ENCODE measurements at places on chromosomes 7 and 10.

DNA sequence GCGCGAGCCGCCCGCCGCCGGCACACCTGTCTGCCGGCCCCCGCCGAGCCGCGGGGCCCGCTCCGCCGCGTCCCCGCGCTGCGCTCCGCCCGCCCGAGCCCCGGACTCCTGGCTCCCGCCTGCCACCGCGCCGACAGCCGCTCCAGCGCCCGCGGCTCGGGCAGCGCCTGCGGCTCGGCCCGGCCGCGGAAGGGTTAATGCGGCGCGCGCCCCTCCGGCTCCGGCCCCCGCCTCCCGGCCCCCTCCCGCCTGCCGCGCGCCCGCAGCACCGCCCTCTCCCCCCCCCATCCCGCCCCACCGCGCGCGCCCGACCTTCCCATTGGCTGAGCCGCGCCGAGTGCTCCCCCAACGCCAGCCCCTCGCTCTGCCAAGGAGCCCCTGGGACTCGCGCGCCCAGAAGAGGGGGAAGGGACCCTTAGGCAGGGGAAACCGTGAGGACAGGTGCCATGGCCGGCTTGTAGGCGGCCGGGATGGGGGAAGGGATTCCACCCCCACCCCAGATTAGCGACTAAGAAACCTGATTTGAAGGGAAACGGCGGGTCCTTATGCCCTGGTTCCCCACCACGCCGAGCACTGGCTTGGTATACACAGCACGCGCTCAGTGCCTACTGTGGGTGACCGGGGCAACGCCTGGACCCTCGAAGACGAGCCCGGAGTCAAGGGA, at the start of gene KCNH2:
Gene KCNH2 (minus strand): TSS at position 196 of the 664 bp plus-strand sequence. CDS start 408 bp downstream, outside the sequence.
- peak; percentile 63 for DNase-seq

DNA sequence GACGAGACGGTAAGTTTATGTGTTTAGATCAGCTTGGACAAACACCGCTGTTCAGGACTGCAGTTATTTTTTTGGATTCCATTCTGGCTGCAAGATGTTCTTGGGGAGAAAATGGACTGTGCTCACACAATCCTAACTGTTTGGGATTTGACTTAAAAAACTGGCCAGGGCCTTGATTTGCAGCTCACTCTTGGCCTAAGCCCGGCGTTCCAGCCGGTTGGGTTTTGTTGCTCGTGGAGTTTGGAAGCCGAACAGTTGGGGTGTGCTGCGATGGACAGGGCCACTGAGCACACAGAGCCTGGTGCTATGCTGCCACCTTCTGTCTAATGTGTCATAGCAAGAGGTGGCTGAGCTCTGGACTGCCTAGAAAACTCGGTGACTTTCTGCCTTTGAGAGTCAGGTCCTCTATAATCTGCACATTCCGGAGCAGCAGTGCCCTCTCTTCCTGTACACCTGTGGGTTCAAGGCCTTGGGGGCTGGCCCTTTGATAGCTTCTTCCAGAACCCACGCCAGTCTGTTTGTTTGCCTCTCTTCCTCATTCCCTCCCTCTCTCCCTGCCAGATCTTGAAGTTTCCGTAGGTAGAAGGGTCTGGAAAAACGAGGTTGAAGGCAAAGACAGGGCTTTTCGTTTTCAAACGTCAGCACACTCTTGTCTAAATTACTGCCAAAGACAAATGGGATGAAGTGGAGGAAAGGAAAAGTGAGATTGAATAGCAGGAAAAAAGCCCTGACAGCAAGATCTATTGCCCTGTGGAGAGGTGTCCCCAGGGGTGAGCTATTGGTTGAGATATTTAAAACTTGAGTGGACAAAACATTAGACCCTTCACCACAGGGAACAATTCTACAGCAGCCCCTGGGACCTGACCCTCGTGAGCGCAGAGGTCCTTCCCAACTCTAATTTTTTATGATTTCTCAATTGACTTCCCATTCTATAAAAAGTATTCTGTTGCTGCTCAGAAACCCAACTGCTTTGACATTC, 167.5 kb upstream of the HABP2 start:
- peak; percentile 87 for DNase-seq

GRCh38 chr10:121791761-121792160, 136.1 kb downstream of the ATE1 start:
- no peak for DNase-seq

GRCh38 chr10:7409045-7409731, 1.6 kb downstream of the SFMBT2 start:
- DNase-seq: no peak

DNA sequence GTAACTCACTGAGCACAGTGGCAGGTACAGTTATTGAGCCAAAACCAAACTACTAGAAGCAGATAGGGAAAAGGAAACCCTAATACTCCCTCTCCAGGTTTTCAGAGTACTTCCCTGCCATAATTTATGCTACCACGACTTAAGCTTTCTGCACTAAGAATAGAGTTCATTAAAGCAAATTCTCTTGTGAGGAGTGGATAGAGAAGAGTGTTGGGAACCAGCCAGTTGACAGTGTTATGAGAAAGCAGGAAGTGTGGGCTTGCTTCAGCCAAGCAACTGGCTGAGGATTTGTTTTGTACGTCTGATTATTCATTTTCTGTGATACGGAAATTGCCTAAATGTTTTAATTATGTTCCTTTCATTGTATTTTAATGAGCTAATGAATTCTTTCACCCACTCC, 280.5 kb downstream of the KIF20B start:
- no peak for DNase-seq

DNA sequence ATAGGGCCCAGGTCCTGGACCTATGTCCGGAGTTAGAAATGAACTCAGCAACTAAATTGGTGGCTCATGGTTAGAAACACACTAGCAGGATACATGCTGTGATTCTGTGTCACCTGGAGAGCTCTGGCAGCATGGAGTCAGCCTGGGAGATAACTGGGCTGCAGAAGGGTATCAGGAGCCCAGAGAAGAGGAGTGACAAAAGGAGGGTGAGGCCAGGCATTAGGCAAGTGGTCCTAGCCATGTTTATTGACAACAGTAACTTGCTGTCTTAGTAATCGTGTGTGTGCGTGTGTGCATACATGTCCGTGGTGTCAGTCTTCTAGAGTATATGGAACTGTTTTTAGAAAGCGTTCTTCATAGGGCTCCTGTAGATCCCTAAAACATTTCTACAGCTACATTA, 157.5 kb upstream of the PHYHIPL start:
- no peak for DNase-seq

GRCh38 chr10:43596546-43596945, 9.7 kb upstream of the ZNF485 start:
- peak; percentile 53 for DNase-seq

DNA sequence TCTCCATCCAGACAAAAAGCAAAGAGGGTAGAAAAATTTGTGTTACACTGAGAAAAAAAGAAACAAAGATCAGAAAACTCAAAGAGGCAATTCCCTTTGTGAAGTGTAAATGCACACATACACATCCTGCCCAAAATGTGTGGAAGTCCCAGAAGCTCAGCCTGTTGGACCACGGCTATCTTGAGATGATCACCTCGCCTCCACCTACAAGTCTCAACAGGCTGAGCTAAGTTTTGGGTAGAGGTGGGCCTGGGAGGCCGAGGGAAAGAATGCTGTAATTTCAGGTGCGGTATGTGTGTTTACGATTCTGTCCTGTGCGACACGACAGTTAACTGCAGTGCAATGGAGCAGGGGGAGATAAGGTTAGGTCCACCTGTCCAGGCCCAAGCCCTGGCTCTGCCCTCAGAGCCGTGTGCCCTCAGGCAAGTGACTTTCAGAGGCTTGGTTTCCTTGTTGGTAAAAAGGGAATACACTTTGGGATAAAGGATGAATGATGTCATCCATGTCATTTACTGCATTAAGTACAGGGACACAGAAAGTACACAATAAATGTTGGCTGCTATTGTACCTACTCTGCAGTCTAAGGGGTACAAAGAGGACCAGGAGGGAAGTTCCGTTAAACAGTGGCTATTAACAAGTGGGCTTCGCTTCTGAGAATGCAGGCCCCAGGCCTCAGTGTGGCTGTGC, 67.3 kb downstream of the AFAP1L2 start:
- no peak for DNase-seq

DNA sequence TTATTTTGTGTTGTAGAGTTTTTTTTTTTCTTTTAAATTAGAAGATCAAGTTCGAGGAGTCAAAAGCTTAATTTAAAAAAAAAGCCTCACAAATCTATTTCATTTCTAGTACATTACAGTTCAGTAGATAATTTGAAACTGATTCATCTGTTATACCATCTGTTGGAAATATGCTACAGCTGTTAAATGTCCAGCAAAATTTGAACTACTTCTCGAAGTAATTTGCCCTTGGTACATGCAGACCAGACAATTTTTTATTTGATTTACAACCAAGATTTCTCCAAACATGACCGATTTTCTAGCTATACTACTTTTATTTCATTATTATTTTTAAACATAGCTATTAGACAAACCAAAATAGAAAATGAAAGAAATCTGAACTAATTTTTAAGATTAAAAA, 647.9 kb downstream of the CNTNAP2 start:
- DNase-seq: no peak

GRCh38 chr7:144780071-144780608, 55.7 kb downstream of the TPK1 start:
- no peak for DNase-seq

DNA sequence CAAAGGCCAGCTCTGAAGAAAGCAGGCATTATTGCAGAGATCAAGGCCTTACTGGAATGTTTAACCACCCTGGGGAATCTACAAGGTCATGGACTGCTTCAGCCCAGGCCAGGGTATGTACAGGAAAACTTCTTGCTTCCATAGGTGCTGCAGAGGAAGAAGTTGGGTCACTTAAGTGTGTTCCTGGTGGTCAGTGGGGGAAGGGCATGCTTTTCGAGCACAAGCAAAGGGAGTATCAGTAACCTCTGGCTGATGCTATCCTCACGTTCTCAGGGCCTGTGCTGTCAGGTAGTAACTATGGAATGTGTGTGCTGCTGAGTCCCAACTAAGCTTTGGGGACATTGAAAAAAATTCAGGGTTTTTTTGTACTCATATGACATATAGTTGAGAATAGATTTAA, 234.0 kb upstream of the SP4 start:
- DNase-seq: no peak

GRCh38 chr7:121023683-121024511, 35.4 kb downstream of the CPED1 start:
- DNase-seq: no peak

- DNase-seq: no peak
Observed at GRCh38 chr7:155581107-155581830, 34.9 kb upstream of the CNPY1 start.

- peak; percentile 72 for DNase-seq
Observed at GRCh38 chr10:80203835-80204676, 1.3 kb downstream of the ANXA11 start.

DNA sequence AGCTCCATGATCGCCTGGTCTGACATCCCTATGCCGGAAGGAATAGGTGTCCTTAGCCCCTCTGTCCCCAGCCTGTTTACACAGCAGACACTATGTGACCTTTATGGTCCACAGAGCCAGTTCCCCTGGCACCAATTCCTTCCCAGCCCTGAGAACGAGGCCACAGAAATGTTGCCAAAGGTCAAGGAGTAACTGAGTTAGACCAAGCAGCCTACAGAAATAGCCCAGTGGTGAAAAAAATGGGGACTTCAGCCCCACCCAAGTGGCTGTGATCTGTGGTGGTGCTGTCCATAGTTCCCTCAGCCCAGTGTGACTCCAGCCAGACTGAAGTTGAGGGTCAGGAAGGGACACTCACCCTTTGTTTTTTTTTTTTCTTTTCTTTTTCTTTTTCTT, 2.5 kb downstream of the PGAM2 start:
- DNase-seq: no peak

DNA sequence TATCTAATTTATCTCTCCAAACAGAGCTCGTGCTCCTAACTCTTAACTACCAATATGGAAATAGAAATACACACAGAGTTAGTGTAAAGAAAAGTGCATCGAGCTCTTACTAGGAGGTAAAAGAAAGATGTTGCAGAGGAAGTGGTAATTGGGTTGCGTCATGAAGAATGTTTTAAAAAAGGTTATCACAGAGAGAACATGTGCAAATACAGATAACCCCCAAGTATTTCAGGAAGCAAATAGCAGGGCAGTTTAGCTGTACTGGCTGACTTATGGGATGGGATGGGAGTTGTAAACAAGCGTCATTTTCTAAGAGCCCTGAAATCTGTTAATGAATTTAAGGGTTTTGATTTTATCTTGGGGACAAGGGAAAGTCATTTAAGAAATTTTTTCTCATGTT, 153.9 kb downstream of the AGMO start:
- DNase-seq: peak; percentile 92

GRCh38 chr7:84092207-84092606, 102.4 kb downstream of the SEMA3A start:
- DNase-seq: peak; percentile 72

GRCh38 chr10:75402486-75403143, 1.1 kb upstream of the ZNF503 start:
- no peak for DNase-seq

- peak; percentile 69 for DNase-seq
Observed at GRCh38 chr10:132447446-132448247, 50.6 kb downstream of the PWWP2B start.

GRCh38 chr10:98852686-98853085, 383.0 kb downstream of the HPSE2 start:
- peak; percentile 72 for DNase-seq

DNA sequence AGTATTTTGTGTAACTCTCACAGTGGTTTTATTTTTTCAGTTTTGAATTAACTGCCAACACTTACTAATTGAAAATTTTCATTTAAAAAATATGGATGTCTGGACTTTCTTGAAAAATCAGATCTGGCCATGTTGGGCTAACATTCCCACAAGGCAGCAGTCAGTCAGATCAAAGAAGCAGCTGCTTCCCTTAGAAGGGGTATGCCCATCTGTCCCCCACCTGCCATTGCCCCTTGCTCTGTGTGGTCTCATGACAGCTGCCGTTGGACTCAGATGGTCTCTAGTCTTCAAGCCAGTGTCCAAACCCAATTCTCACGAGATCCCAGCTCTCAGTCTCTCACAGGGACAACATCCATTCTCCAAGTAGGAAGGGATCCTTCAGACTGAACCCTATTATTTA, 212.1 kb upstream of the GHITM start:
- DNase-seq: no peak

- DNase-seq: peak; percentile 68
Observed at GRCh38 chr10:71597821-71598498, 121.6 kb downstream of the C10orf105 start.

DNA sequence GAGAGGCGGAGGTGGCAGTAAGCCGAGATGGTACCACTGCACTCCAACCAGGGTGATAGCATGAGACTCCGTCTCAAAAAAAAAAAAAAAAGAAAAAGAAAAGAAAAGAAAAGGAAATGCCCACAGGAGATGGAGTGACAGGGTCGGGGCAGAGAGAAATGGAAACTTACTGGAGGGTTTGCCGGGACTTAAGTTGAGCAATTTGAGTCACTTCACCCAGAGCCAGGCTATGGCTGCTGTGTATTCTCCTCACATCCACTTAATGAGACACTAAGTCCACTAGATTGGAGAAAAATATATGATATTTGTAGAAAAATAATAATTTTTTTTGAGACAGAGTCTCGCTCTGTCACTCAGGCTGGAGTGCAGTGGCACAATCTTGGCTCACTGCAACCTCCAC, 4.6 kb upstream of the PFKFB3 start:
- no peak for DNase-seq
